ENCODE measurements at places on chromosomes 2 and 18. TPM values are rescaled to one million over a fixed set of nuclear protein-coding genes. Genes with fewer than 3 reads are reported as not detected.

CDH20 gene
- total RNA-seq = 0.63 TPM

- no peaks in the 10 kb centered on the region for H3K27me3 ChIP-seq
- no peak overlapping the region for H3K27ac ChIP-seq
- H3K36me3 ChIP-seq = no peaks in the 10 kb centered on the region
- H3K4me1 ChIP-seq = peaks cover 19% of the 10 kb centered on the region
Measured at GRCh38 chr18:9419956-9420631, 55.2 kb upstream of the RALBP1 start.

DNA sequence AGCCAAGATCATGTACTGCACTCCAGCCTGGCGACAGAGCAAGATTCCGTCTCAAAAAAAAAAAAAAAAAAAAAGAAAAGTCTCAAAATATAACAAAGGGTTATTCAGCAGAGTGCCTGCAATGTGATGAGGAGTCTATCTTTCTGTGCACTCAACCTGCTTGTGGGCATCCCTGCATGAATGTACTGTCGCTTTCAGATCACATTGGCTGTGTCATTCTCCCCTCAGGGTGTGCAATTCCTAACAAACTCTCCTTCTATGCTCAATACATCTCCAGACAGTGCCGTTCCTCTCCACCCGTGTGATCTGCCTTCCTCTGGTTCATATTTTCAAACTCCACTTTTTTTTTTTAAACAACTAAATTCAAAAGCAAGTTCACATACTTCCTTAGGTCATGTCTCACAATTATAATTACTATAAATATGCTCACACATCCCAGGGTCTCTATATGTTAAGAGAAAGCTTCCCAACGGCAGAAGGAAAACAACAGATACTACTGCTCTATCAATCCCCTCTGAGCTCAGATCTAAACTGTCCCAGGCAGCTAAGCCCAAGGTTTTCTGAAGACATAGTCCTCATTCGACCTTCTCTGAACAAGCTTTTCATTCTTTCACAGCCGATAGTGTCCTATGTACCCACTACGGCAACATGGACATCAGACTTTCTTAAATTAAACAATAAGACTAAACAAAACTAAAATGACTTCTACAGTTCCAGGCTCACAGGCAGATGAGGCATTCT, 35.2 kb downstream of the PTMA start:
- DNase-seq = no peak
- peaks cover 48% of the 10 kb centered on the region for H3K4me1 ChIP-seq
- peaks cover 6% of the 10 kb centered on the region for H3K36me3 ChIP-seq

- H3K4me3 ChIP-seq = no peak overlapping the region
- H3K4me1 ChIP-seq = no peaks in the 10 kb centered on the region
- H3K27ac ChIP-seq = no peak overlapping the region
- no peaks in the 10 kb centered on the region for H3K36me3 ChIP-seq
Measured at GRCh38 chr18:47747260-47747795, 183.1 kb downstream of the SMAD2 start.

DNA sequence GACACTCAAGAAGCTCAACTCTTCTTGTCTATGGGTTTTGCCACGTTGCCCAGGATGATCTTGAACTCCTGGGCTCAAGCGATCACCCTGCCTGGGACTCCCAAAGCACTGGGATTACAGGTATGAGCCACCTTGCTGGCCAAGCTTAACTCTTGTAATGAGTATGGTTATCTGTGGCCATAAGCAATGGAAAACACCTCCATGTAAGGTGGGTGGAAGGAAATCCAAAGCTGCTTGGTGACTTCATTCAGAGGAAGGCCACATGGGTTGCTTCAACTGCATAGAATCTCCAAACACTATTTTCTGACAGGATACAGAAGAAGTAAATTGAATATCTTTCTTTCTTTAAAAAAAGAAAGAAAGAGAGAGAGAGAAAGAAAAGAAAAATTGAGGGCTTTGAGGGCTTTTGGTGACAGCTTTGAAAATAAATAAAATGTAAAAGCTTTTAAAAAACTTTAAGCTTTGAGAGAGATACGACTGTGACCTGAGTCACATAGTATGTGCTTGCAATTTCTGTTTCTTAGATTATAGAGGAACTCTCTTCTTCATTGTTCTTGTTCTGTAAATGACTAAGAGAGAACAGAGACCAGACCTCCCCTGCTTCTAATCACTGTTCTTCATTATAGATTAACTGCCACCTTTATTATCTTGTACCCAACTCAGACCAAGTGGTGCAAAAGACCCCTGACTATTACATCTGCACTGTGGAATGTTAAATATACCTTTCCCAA, 123.1 kb upstream of the NDUFV2 start:
- no peak for DNase-seq
- peaks cover 22% of the 10 kb centered on the region for H3K4me1 ChIP-seq
- no peaks in the 10 kb centered on the region for H3K36me3 ChIP-seq
- no peak overlapping the region for H3K27ac ChIP-seq
- H3K4me3 ChIP-seq = no peak overlapping the region
- no peaks in the 10 kb centered on the region for H3K27me3 ChIP-seq

DNA sequence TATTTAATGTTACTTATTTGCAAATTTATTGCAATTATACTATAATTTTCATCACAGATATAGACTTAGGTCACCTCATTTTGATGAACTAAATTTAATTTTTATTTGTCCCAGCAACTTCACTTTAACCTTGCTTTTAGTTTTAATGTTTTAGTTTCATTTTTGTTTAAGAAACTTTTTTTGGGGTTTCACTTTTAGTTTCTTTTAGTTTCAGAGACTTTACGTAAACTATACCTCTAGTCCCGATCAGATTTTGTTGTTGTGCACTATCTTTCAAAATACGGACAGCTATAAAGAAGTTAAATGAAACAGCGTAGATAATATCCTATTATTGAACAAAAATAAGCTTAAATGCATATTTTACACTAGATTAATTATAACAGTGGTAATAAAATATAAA, 460.5 kb downstream of the ERBB4 start:
- H3K27ac ChIP-seq = no peak overlapping the region
- no peak for DNase-seq
- no peaks in the 10 kb centered on the region for H3K27me3 ChIP-seq
- peaks cover 12% of the 10 kb centered on the region for H3K4me1 ChIP-seq
- H3K36me3 ChIP-seq = no peaks in the 10 kb centered on the region
- no peak overlapping the region for H3K4me3 ChIP-seq

DNA sequence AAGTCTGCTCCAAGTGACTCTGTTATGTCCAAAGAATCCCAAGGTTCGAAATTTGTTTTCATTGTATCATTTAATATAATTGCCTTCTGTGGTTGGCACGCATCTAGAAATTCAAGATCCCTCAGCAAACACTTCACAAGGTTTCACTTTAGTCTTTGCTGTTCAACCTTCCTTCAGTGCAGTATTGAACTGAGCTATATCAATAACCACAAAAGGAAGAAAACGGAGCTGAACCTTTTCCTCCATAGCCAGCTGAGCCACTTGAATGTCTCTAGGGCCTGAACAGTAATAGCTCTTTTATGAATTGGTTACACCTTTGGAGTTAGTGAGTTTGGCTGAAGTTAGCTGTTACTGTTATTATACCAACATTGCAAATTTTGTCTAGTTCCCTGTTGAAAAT, 357.7 kb upstream of the HNRNPA3 start:
- H3K27me3 ChIP-seq = peaks cover 4% of the 10 kb centered on the region
- no peaks in the 10 kb centered on the region for H3K4me1 ChIP-seq
- H3K4me3 ChIP-seq = no peak overlapping the region
- no peak overlapping the region for H3K27ac ChIP-seq
- DNase-seq = no peak

- no peak for DNase-seq
- no peak overlapping the region for H3K27ac ChIP-seq
- no peaks in the 10 kb centered on the region for H3K36me3 ChIP-seq
- H3K27me3 ChIP-seq = no peaks in the 10 kb centered on the region
- H3K4me3 ChIP-seq = no peak overlapping the region
- H3K4me1 ChIP-seq = peaks cover 9% of the 10 kb centered on the region
Measured at GRCh38 chr2:225893151-225893550, 493.6 kb downstream of the NYAP2 start.

DNA sequence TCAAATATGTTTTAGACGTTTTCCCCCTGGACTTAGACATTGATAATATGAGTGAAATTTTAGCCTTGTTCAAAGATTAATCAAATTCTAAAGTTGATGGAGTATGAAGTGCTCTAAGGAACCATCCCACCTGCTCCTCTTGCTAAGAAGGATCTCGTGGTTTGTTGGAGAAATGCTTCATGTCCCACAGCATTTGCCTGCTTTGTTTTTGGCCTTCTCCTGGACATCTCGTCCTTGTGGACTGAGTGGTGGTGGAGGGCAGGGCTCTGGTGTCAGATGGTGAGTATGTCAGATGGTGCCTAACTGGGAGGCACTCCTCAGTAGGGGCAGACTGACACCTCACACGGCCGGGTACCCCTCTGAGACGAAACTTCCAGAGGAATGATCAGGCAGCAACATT, 39.7 kb upstream of the KCNE4 start:
- H3K4me1 ChIP-seq = peaks cover 3% of the 10 kb centered on the region
- no peak for DNase-seq
- peaks cover 8% of the 10 kb centered on the region for H3K36me3 ChIP-seq
- no peak overlapping the region for H3K4me3 ChIP-seq

- no peak overlapping the region for H3K27ac ChIP-seq
- no peaks in the 10 kb centered on the region for H3K27me3 ChIP-seq
- H3K4me1 ChIP-seq = peaks cover 6% of the 10 kb centered on the region
- H3K36me3 ChIP-seq = no peaks in the 10 kb centered on the region
- DNase-seq = no peak
Measured at GRCh38 chr2:197152451-197153228, 157.9 kb downstream of the ANKRD44 start.

DNA sequence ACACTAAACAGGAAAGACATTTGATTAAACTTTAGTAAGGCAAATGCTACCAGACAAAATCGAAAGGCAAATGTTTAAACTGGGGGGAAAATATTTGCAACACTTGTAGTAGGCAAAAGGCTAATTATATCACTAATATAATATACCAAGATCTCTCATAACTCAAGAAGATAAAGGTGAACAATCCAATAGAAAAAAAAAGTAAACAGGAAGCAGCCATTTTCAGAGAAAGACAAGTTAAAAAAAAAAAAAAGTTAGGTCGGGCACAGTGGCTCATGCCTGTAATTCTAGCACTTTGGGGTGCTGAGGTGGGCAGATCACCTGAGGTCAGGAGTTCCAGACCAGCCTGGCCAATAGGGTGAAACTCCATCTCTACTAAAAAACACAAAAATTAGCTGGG, 4.4 kb upstream of the ACTG2 start:
- H3K4me3 ChIP-seq = no peak overlapping the region
- DNase-seq = no peak
- H3K27me3 ChIP-seq = peaks cover 3% of the 10 kb centered on the region
- no peaks in the 10 kb centered on the region for H3K4me1 ChIP-seq
